ENCODE measurements at places on chromosomes 4 and X. TPM values are rescaled to one million over a fixed set of nuclear protein-coding genes. Genes with fewer than 3 reads are reported as not detected.
A peak's percentile ranks its signal among the peaks of the same experiment; 100 is the strongest.

The TBC1D8B gene
- 0.19 TPM for total RNA-seq

- H3K36me3 ChIP-seq = no peaks in the 10 kb centered on the region
- H3K27ac ChIP-seq = no peak overlapping the region
- no peak overlapping the region for H3K4me3 ChIP-seq
- DNase-seq = no peak
These were observed 125.1 kb upstream of the FRG1 start for GRCh38 chr4:189815404-189816192.

The USP17L28 gene
- not detected for total RNA-seq

The FGG gene
- not detected for total RNA-seq

GRCh38 chr4:101885574-101885973, 95.0 kb downstream of the BANK1 start:
- H3K27me3 ChIP-seq = no peaks in the 10 kb centered on the region
- no peak for DNase-seq
- no peaks in the 10 kb centered on the region for H3K36me3 ChIP-seq
- no peak overlapping the region for H3K4me3 ChIP-seq

DNA sequence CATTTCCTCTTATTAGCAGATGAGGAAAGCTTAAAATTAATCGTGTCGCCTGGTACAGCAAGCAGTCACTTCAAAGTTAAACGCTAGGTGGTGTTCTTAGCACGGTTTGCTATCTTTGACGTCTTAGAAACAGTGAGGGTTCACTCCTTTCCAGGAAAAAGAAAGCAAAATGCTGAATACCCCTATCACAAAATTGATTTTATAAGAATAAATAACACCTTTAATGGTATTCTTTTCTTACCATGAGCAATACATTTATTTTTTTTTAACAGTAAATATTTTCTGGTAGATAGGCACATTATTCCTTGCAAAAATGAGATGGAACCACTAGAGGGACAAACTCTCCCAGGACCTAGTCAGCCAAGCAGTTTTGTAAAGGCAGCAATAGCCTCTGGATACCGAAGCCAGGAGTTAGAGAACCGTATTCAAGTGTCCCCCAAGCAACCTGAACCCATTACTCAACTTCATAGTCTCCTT, 153.9 kb downstream of the KDR start:
- H3K27ac ChIP-seq = no peak overlapping the region
- H3K4me1 ChIP-seq = no peaks in the 10 kb centered on the region
- H3K27me3 ChIP-seq = no peaks in the 10 kb centered on the region
- no peaks in the 10 kb centered on the region for H3K36me3 ChIP-seq
- DNase-seq = peak; percentile 61

DNA sequence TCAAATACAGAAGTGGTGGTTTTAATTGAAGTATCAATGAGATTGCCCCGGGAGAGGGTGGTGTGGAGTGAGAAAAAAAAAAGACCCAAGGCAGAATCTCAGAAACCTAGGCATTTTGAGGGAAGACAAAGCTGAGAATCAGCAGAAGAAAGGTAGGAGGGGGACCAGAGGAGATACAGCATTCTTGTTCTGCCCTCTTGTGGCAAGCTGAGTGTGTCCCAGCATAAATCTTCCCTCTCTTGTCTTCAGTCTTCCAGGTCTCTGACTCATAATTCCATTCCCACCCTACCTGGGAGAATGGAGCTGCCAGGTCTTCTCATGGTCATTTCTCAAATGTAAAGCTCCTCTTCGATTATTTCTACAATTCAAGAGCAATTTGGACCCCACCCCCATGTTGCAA, 32.7 kb upstream of the MAGED1 start:
- peaks cover 26% of the 10 kb centered on the region for H3K36me3 ChIP-seq

GRCh38 chr4:77007358-77008230, 58.0 kb downstream of the SEPTIN11 start:
- H3K27me3 ChIP-seq = peaks cover 10% of the 10 kb centered on the region
- H3K27ac ChIP-seq = no peak overlapping the region
- peak overlapping the region; percentile 14 for H3K4me3 ChIP-seq
- DNase-seq = peak; percentile 73
- peaks cover 9% of the 10 kb centered on the region for H3K36me3 ChIP-seq
- H3K4me1 ChIP-seq = peaks cover 38% of the 10 kb centered on the region

DNA sequence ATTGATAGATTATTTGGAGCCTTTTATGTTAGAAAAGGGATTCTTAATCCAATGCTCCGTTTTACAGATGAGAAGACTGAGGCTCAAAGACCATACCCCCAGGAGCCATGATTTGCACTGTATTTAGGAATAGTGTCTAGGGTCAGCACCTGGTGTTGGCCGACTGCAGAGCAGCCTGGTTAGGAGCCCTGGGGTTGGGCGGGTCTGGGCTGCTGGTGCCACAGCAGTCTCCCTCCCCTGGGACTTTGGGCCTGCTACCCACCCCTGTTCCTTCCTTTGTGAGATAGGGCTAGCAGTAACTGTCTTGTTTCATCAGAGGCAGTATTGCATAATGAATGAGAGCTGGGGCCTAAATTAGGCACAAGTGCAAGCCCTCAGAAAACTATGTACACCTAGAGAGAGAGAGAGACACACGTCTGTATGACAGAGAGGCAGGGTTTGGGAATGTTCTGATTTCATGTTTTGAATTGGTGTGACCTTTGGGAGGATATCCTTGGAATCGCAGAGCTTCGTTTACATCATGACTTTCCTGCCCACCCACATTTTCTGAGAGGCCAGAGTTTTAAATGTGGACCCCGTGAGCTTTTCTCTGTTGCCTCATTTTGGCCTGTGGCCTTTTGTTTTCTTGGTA, 111.7 kb downstream of the PTTG2 start:
- peaks cover 49% of the 10 kb centered on the region for H3K36me3 ChIP-seq
- H3K4me3 ChIP-seq = no peak overlapping the region
- no peak for DNase-seq
- peaks cover 22% of the 10 kb centered on the region for H3K4me1 ChIP-seq
- no peak overlapping the region for H3K27ac ChIP-seq

- DNase-seq = no peak
- H3K4me1 ChIP-seq = peaks cover under 1% of the 10 kb centered on the region
- H3K36me3 ChIP-seq = no peaks in the 10 kb centered on the region
- no peak overlapping the region for H3K27ac ChIP-seq
These were observed 261.2 kb upstream of the GPC4 start for GRCh38 chrX:133676344-133677122.

- H3K27me3 ChIP-seq = no peaks in the 10 kb centered on the region
- H3K4me3 ChIP-seq = no peak overlapping the region
- peaks cover 11% of the 10 kb centered on the region for H3K36me3 ChIP-seq
- H3K4me1 ChIP-seq = no peaks in the 10 kb centered on the region
These were observed 94.6 kb downstream of the PAPSS1 start for GRCh38 chr4:107625391-107625902.

The MTMR8 gene
- total RNA-seq = 4.2 TPM

The HSD17B13 gene
- total RNA-seq = 0.19 TPM

The TBC1D9 gene
- not detected for total RNA-seq

DNA sequence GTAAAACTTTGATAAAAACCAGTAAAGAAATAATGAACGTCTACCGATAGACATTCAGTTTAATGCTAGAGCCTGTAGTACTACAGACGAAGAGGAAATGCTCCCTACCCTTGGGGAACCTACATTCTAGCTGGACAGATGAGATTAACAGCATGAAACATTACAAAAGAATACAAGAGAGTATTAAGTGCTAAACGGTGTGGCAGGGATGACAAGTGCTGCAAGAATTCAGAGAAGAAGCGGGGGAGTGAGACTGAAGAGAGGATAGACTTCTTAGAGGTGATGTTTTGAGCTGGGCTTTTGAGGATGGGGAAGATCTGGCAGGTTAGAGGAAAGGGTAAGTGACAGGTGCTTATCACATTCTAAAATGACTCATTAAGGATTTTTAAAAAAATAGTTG, 52.6 kb upstream of the ESX1 start:
- no peak for DNase-seq
- H3K4me3 ChIP-seq = no peak overlapping the region
- no peak overlapping the region for H3K27ac ChIP-seq
- no peaks in the 10 kb centered on the region for H3K36me3 ChIP-seq

The PORCN gene
- 12.9 TPM for total RNA-seq

The TRIM61 gene
- total RNA-seq = 3.7 TPM

The SPANXA2 gene
- total RNA-seq = not detected

DNA sequence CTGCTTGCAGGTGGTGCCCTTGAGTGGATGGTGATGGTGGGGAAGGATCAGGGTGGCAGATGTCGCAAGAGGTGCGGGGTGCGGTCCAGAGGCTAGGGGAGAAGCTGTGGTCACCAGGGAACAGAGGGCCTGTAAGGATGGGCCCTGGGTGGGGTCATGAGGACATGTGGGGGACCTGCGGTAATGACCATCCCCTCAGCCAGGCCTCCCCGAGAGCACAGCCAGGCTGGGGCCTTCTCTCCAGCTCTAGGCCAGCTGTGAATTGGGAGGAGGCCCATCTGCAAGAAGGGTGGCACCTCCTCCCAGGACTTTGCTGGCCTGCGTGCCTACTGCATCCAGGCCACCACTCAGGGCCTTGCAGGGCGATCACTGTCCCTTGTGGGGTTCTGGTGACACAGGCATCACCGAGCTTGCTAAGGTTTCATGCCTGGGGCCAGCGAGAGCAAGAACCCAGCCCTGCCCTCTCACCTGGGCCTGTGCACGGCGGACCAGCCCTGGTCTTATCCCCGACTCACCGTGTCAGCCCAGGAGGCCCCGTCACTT, 34.1 kb upstream of the MXD4 start:
- no peaks in the 10 kb centered on the region for H3K36me3 ChIP-seq
- no peak overlapping the region for H3K4me3 ChIP-seq
- no peak for DNase-seq
- H3K4me1 ChIP-seq = peaks cover 9% of the 10 kb centered on the region

The CASP3 gene
- total RNA-seq = 84.8 TPM

GRCh38 chrX:37608156-37608555, 36.7 kb downstream of the LANCL3 start:
- no peak for DNase-seq
- H3K27me3 ChIP-seq = peaks cover 3% of the 10 kb centered on the region
- no peak overlapping the region for H3K27ac ChIP-seq
- no peaks in the 10 kb centered on the region for H3K4me1 ChIP-seq
- no peaks in the 10 kb centered on the region for H3K36me3 ChIP-seq
- H3K4me3 ChIP-seq = no peak overlapping the region

DNA sequence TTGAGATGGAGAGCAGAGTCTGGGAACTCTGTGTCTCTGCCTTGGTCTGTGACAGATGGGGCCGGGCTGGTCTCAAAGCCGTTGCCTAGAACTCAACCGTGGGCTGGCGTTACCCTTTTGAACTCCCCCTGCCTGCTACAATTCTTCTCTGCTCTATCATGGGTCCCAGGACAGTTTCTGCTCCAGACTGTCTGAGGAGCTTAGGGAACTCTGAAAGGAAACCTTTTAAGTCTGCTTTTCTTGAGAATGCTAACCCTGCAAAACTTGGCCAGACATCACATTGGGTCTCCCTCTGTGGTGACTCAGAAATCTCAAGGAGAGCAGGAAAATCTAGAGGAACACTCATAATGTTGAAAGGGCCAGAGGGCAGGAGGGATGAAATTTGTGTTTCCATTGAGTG, 240.6 kb downstream of the CBR4 start:
- H3K4me1 ChIP-seq = no peaks in the 10 kb centered on the region
- H3K27me3 ChIP-seq = peaks cover 17% of the 10 kb centered on the region
- no peak overlapping the region for H3K27ac ChIP-seq
- no peak for DNase-seq
- no peak overlapping the region for H3K4me3 ChIP-seq
